ENCODE measurements at places on chromosomes 16 and 17.

DNA sequence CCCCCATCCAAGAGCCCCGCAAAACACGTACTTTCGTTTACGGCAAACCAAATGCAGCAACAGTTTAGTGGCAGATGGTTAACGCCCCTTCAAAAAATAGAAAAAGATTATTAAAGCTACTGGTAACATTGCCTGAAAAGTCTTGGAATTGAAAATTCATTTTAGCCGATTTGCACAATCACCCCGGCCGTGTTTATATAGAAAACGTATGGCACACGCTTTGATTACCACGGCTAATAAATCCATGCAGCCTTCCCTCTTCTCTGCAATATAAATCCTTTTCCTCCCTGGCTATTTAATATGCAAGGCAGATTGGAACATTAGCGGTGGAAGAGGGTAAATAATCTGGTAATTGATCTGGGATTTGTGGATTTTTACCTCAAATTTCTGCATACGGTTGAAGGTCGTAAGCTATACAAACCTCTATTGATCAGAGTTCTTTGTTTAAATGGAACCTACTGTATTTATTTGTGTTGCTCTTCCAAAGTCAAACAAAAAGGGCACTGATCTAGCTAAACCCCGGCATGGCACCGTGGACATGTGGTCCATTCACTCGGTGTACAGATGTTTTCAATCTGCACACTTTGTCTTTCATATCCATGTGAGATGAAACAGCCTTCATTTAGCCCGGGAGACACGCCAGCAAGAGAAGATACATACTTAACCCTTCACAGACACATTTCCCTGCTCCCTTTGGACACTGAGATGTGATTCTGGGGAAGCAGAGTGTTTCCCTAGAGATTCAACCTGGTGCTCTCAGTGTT, 238.1 kb upstream of the MAF start:
- DNase-seq = no peak

GRCh38 chr17:51805765-51806164, 352.7 kb downstream of the CA10 start:
- no peak for DNase-seq

DNA sequence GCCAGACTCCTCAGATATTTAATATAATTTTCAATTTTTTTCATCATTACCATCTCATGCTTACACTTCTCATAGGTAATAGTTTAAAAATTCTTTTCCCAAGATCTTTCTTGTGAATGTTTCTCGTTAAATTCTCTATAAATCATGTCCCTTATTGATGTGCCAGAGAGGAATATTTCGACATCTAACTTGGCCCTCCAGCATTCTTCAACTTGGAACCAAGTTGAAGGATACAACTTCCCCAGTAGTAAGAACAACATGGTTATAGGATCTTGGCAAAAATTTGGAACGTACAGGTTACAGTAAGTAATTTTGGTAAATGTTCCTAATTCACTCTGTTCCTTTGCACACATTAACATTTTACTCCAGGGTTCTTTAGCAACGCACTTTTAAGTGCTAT, 731.8 kb downstream of the CDH11 start:
- DNase-seq = no peak

- DNase-seq = no peak
Observed at GRCh38 chr17:81523402-81524038, 4.7 kb upstream of the FSCN2 start.
